Large intestine (tissue), 12 donors: ENCODE measurements at places on chromosomes 3 and 15. TPM values are rescaled to one million over a fixed set of nuclear protein-coding genes. Genes with fewer than 3 reads are reported as not detected.

The SST gene
- 461 TPM for polyA plus RNA-seq

The SLC9C1 gene
- polyA plus RNA-seq, result 0.33 TPM

The TF gene
- 22.5 TPM for polyA plus RNA-seq

The ACKR4 gene
- polyA plus RNA-seq, result 4.4 TPM

The SCAMP5 gene
- 31.6 TPM for polyA plus RNA-seq

DNA sequence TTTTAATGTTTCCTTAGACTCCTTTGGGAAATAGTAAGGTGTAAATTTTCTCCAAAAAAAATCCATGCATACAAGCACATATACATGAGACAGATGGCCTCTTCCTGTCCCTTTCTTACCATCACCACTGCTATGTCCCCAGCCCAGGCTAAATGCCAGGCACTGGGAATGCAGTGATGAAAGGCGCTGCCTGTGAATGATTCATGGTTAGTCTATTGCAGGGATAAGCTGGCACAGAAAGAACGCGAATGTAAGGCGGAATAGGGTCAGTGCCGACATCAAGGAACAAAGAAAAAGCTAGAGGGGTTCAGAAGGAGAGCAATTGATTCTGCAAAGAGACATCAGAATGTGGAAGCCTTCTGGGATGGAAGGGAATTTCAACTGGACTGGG lies 36.2 kb upstream of the CFAP161 start:
- DNase-seq, result no peak

GRCh38 chr3:113097960-113098447 lies 107.2 kb downstream of the GTPBP8 start:
- DNase-seq, result no peak

DNA sequence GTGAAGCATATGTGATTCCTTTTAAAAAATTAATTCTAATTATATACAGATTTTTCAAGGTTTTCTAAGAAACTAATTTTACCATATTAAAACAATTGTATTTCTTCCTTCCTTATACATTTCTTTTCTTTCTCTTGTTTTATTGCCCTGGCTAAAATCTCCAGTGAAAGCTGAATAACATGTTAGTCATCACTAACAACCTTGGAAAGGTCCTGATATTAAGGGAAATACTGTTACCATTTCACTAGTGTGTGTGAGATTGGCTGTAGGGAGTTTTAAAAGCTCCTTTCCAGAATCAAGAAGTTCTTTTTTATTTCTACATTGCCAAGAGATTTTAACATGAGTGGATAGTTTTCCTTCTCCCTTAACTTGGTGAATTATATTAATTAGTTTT lies 229.7 kb upstream of the EIF1B start:
- DNase-seq, result no peak

DNA sequence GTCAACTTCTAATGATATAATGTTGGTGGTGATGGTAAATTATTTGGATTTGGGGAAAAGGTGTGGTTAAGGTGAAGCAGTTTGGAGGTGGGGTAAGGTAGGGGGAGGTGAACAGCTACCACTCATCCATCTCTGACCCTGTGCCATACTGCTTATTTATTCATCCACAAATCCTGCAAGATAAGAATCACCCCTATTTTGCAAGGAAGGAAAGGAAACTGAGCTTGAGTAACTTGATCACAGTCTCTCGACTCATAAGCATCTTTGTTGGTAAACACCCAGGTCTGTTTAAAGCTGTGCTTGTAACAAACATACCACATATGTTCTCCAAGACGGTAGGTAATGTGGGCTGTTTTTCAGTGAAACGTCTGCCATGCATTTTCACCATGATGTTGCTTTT lies 67.3 kb downstream of the PTPRG start:
- no peak for DNase-seq

DNA sequence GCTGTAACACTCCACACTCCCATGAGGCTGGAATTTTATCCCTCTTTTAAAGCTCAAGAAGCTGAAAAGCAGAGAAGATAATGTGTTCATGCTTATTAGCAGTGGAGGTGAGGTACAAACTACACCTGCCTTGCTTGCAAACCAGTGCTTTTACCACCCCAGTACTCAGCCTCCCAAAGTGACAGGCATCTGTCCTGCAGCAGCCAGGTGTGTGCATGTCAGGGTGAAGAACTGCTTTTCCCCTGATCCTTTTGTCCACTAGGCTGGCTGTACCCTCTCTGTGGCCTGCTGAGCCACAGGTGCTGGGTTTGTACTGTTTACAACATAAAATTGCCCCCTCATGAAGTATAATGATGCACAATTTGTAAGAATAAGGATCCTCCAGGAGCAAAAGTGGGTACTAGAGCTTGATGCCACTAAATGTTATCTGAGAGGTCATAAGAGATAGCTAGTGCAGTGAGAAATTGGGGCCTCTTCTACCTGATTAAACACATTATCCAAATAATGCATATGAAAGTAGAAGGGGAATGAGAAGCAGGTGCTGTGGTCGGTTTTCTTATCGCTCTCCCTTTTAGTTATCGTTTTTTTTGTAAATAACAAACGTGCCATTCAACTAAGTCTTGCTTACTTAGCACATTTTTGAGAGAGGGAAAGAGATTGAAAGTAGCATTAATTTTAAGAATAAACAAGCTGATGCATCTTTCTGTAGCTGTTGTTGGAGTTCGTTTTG lies 39.2 kb upstream of the GADL1 start:
- DNase-seq, result no peak

- no peak for DNase-seq
These were observed 68.4 kb downstream of the RPL22L1 start for GRCh38 chr3:170801597-170801996.

- DNase-seq, result peak; percentile 40
These were observed 875.6 kb upstream of the ROBO1 start for GRCh38 chr3:80643421-80643820.
